ENCODE measurements at places on chromosomes 2 and 18.

- no peak for DNase-seq
These were observed 233.7 kb downstream of the PRKCE start for GRCh38 chr2:45885171-45885621.

DNA sequence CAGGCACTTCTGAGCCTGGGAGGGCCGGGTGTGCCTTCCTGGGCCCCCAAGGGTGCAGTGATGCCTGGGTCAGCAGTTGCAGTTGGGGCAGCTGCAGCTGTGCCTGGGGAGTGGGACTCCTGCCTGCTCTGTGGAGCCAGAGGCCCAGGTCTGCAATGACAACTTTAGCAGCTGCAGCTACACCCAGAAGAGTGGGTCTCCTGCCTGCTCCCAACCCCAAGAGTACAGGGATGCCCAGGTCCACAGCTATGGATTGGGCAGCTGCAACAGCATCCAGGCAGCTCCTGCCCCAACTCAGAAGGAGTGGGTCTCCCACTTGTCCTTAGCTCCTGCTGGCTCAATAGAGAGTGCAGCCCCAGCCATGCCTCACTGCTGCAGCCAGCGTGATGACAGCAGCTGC lies 73.0 kb upstream of the ST3GAL5 start:
- DNase-seq: no peak

DNA sequence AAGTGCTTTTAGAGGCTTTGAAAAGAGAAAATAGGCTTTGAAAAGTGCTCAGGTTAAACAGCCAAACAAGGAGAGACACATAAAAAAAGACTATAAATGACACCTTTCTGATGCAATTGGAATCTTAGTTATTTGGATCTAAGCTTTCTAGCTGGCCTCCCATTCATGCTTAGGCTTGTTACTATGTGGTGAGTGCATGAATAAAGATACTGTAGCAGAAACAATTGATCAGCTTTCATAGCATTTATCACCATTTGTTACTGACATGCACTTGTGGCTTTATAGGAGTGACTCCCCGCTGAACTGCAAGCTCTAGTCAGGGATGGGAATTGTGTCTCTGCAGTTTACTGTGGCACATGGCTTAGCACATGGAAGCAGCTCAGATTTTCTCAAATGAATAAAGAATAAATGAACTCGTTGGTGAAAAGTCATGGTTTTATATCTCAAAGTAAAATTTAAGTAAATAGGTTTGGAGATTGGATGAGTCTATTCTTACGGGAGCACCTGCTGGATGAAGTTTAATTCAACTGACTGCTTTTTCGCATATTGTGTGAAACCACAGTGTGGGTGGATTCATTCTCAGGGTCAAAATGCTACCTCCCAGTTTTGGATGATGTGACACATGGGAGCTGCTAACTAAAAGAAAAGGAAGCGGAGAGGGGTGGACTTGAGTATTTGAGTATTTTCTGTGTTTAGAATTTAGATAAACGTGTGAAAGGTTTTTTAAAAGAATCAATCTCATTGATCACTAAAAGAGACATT lies 91.1 kb upstream of the NOL4 start:
- no peak for DNase-seq

- DNase-seq: no peak
These were observed 154.4 kb upstream of the CREB1 start for GRCh38 chr2:207375207-207375875.

- DNase-seq: no peak
These were observed 81.2 kb upstream of the TXNDC2 start for GRCh38 chr18:9804517-9805104.

DNA sequence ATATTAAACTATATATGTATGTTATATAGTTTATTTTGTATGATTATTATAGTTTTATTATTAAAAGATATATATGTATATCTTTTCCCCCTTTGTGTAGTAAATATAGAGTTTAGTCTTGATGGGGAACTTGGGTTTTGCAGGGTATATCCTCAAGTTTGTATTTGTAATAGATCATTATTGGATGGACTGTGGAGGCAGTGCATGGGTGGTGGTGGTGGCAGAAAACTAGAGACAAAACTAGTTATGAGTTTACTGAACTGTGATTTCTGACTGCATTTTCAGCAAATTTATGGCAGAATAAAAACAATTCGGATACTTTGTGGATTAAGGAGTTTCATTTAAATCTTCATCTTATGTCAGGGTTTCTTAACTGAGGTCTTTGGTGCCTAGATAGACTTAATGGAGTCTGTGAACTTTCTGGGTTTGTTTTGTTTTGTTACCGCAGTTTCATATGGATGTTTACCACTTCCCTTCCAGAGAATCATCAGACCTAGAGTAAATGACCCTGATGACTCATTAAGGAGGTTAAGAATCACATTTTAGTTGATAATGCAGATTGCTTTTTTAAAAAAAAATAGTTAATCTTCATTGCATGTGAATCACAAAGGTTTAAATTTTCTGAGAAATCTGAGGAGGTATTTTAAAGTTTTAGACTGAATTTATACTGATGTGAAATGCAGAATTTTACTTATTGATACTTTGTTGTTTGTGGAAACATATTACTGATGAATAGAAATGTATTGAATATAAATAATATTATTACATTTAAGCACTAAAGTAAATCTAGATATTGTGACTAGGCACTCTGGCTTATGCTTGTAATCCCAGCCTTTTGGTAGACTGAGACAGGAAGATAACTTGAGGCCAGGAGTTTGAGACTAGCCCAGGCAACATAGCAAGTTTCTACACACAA lies 14.5 kb downstream of the EPC2 start:
- DNase-seq: no peak

DNA sequence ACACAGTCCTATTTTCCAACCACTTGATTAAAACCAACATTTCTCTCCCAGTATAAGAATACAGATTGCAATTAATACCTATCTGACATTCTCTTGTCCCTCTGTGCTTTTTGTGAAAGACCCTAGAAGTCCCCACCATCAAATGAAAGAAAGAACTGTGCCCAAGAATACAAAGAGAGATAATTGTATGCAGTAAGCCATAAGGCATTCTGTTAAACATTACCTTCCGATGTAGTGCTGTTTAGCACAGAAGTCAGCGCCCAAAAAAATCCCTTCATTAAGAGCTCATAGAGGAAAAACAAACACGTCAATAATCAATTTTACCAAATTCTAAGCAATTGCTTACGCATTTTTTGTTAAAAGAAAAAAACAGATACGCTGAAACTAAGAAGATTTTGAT lies 41.1 kb downstream of the ZNF516 start:
- no peak for DNase-seq

- DNase-seq: no peak
These were observed 136.1 kb upstream of the FANCL start for GRCh38 chr2:58377181-58377580.

- DNase-seq: no peak
These were observed 49.2 kb downstream of the CRIM1 start for GRCh38 chr2:36404754-36405153.

DNA sequence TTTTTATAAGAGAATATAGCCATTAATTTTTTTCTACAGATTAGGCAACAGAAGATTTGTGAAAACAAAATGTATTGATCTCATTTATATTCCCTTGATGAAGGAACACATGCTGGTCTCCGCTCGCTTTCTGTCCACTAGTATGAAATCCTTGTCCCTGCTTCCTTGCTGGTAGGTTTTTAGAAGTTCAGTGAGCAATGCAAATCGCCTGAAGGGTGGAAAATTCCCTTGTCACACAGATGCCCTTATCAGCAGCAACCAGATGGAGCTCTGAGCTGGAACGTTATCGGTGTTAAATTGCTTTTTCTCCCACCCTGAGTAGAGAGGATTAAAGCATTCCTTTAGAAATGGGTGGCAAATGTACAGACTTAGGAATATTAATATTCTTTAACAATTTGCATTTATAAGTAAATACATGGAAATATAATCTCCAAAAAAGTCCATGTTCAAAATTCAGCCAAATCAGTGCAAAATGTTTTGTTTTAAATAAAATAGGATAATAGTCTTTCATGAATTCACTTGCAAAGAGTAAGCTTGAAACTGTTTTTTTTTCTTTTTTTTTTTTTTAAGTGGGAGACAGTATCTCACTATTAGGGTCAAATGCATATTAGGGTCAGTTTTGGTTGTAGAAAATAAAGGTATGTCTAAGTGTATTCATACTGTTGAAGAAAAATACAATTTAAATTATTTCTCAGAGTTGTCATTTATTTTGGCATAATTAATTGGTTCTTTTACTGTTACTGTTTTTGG lies 164.0 kb upstream of the MYO3B start:
- no peak for DNase-seq

DNA sequence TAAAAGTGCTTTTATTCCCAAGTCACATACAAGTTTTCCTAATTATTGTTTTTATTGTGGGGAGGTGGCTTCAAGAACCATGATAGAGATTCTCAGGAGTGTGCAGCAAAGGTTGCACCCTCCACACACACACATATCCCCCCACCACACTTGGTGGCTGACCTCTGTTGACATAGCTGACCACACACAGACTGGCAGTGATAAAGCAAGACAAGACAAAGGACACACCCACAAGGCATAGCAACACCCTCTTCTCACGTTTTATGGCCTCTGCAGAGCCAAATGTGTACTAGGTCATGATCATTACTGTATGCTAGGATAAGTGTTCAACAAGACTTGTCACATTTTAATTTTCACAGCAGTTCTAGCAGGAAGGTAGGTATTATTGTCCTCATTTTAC lies 143.0 kb upstream of the EPC2 start:
- DNase-seq: no peak

- DNase-seq: no peak
These were observed 635.5 kb upstream of the NETO1 start for GRCh38 chr18:73503326-73503725.

GRCh38 chr2:129620411-129620810 lies 359.1 kb upstream of the RAB6C start:
- no peak for DNase-seq

DNA sequence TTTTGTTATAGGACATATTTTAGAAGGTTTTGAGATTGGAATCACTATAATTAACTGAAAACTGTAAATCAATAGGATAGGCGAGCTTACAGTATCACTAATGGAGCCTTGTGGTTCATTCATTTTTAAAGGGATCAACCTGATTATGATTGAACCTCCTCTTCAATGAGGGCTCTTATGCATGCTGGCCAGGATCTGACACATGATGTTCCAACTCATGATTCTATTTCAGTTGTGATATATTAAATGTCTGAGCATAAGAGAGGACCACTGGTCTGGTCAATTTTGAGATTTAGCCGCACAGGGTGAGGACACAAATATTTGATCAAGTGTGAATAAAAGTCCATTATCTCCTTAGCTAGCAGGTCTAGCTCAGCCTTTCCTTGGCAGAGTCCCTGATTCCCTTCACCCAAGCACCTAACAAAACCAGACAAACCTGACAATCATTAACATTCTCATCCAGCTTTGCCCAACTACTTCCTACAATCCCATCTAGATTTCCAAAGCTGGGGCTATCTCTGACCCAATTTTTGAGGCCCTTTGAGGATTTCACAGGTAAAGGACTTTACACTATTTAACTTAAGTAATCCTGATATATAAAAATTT lies 6.9 kb upstream of the MAP4K4 start:
- DNase-seq: no peak

DNA sequence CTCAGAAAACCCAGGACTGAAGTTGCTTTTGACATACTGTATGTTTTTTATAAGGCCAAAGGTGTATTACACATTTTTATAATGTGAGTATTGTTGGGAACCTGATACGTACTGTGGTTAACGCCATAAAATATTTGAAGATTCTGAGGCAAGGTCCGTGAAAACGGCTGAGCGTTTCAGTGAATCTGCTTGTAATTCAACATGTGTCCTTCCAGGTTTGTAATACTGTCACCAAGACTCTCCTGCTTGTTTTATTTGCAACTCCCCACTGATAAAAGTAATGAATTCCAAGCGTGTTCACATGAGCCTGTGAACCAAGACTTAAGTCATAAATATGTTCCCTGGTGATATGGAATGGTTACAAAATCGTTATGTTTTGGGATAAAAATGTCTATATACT lies 23.9 kb upstream of the FRZB start:
- DNase-seq: no peak

DNA sequence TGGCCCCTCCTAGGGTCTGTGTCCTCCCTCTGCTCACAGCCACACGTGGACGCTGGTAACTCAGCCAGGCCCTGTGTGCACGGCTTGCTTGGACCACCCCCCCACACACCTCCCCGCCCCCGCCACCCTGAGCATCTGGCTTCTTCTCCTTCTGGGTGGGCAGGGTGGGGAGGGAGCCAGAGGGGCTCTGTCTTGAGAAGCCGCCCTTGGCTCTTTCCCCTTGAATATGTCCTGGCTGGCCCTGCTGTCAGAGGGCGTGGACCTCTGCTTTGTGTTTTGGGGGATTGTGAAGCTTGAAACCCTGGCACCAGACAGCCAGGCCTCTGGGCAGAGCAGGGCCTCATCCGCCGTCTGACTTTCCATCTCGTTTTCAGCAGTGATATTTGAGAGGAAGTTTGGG lies 72.1 kb downstream of the GLI2 start:
- DNase-seq: no peak

- DNase-seq: no peak
These were observed 95.6 kb upstream of the PDE1A start for GRCh38 chr2:182522405-182522896.

DNA sequence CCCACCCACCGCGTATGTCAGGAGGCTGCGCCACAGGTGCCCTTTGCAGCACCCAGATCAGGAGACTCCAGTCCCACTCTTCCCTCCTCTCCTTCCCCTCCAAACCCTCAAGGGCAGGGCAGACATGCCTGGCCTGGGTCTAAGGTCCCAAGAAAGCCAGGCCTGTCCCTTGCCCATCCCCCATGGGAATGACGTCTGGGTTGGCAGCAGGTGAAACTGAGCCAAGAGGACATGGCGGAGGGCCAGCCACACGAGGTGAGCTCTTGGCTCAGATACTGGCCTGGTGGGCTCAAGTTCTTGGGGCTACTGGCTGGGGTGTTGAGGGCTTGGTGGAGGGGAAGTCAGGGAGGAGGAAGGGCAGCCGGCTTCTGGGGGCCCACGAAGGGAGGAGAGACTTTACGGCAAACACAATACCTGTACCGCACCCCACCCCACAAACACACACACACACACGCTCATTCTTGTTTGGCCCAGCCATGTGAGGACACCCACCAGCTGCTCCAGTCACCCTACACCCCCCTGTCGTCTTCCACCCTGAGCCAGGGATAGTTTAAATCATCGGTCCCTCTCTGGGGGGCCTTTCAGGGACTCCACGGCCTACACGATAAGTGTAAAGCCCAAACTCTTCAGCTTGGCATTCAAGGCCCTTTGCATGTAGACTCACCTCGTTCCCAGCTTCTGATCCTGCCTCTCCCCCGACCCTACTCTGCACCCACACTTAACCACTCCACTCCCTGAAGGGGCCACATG lies 24.1 kb upstream of the TNS1 start:
- DNase-seq: no peak
